ENCODE measurements at places on chromosomes 6 and 20.
A peak's percentile ranks its signal among the peaks of the same experiment; 100 is the strongest.

- no peak for DNase-seq
These were observed 261.6 kb upstream of the TBX18 start for GRCh38 chr6:85026021-85026420.

- DNase-seq = no peak
These were observed 125.9 kb downstream of the COL9A1 start for GRCh38 chr6:70176842-70177550.

- no peak for DNase-seq
These were observed 50.2 kb downstream of the ELOVL2 start for GRCh38 chr6:10993896-10994295.

DNA sequence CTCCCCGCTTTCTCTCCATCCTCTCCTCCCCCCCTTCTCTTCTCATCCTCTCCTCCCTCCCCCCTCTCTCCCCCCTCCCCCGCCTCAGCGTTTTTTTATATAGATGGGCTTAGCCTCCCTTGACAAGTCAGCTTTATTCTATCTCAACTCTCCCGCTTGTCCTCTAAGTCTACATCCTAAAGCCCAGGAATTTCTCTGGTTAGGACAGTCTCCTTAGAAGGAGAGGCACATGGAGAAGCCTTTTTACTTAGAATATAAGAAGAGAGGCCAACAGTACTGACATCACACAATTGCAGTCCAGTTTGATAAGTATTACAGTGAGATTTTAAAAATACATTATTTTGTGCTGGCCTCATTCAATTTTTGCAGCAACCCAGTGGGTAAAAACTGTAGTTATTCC, 83.5 kb downstream of the LYRM2 start:
- DNase-seq = no peak

GRCh38 chr6:17455919-17456318, 62.5 kb downstream of the CAP2 start:
- DNase-seq = no peak

DNA sequence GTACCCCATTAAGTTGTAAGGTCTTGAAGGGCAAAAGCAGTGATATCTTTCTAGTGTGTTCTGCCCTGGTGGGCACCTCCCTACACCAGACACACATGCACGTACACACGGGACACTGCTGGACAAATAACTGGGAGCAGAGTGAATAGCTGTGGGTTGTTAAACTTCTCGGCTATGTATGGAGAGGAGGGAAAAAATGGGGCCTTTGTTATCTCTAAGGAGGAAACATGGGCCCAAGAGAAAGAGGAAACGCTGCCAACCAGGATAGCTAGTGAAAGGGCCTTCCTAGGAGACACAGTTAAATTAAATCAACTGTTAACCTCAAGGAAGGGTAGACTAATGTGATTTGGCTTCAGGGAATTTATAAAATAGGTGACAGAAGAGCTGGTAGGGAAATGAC, 169.7 kb downstream of the MYLK4 start:
- no peak for DNase-seq

GRCh38 chr6:140533526-140533925, 1159.1 kb upstream of the CITED2 start:
- DNase-seq = no peak

GRCh38 chr20:37958856-37959520, 56.1 kb downstream of the VSTM2L start:
- DNase-seq = no peak

GRCh38 chr6:24961852-24962251, 26.1 kb upstream of the RIPOR2 start:
- no peak for DNase-seq

- no peak for DNase-seq
These were observed 399.8 kb upstream of the MAN1A1 start for GRCh38 chr6:119749335-119749734.

- no peak for DNase-seq
These were observed 37.2 kb upstream of the TFB1M start for GRCh38 chr6:155351273-155352129.

- DNase-seq = no peak
These were observed 111.9 kb downstream of the DNAH8 start for GRCh38 chr6:38827024-38827423.

DNA sequence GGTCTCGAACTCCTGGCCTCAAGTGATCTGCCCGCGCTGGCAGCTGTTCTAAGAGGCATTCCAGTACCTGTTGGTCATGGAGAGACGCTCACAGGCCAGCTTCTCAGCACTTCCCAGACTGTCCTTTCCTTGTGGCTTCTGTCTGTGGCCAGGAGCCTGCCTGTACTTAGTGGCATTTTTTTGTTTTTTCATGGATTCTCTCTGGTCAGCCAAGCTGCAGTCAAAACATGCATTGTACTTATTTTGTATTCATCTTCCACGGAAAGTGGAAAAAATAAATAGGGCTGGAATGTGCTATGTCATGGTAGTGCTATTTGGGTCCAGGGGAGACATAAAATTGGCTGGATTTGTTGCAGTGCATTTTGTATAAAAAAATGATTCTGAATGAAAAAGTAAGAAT, 29.1 kb downstream of the ZDHHC14 start:
- no peak for DNase-seq

GRCh38 chr6:168640768-168641167, 199.8 kb downstream of the SMOC2 start:
- DNase-seq = no peak

GRCh38 chr6:64990652-64991304, 716.2 kb downstream of the EYS start:
- no peak for DNase-seq

- no peak for DNase-seq
These were observed 29.7 kb upstream of the PI16 start for GRCh38 chr6:36924778-36925374.

DNA sequence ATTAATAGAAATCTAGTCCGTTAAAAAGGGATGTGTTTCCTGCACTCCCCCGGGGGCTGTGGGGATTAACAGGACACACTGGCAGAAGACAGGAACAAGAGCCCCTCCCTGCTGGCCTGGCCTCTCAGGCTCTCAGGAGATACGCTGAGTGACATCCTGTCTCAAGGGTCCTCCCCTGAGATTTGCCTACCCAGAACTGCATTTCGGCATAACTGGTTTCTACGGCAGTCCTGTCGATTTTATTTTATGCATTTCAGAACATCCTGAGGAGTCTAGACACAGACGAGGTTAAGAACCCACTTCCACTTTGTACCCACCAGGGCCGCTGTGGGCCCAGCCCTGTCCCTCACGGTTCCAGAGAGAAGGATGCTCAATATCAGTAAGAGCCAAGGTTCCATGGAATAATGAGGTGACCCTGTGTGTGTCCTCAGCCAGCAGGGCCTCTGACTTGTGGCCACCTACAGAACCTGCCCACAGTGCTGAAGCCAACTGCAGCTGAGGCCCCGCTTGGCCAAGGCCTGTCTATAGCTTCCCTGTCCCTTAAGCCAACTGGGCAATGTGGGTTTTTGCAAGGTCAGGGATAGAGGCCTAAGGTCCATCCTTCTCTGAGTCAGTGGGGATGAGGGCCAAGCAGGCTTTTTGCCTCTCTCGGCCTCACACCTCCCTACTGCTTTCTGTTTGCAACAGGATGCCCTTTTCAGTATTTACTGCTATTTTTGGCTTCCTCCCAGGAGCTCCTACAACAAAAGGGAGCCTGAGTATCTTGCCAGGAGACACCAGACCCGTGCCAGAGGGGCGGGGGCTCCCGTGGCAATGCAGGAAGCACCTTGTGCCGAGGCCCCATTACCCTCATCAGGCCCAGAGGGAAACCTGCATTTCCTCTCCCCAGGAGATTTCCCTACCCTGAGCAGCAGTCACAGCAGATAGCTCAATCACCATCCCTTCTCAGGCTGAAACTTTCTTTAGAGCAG, 14.7 kb downstream of the UQCC2 start:
- peak; percentile 70 for DNase-seq

- DNase-seq = no peak
These were observed 11.3 kb downstream of the NT5E start for GRCh38 chr6:85460921-85461797.

- DNase-seq = no peak
These were observed 4.6 kb upstream of the SOX18 start for GRCh38 chr20:64053841-64054661.

DNA sequence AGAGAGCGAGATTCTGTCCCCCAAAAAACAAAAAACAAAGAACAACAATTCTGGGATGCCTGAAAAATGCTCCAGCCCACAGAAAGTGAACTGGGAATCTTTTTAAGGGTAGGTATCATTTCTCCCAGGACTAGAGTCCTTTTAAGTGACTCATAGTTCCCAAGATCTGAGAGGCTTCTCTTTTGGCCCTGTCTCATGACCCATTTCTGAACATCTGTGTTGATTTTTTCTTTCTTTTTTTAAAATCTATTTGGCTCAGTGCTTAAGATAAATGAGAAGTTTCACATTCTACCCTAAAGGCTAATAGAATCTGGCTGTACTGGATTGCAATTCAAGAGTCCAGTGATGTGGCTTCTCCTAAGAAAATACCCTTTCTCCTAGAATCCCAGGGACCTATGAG, 217.6 kb upstream of the FOXQ1 start:
- no peak for DNase-seq

GRCh38 chr6:35852994-35853393, 47.8 kb downstream of the LHFPL5 start:
- DNase-seq = no peak

- no peak for DNase-seq
These were observed 26.2 kb upstream of the OPRM1 start for GRCh38 chr6:154012852-154013251.

DNA sequence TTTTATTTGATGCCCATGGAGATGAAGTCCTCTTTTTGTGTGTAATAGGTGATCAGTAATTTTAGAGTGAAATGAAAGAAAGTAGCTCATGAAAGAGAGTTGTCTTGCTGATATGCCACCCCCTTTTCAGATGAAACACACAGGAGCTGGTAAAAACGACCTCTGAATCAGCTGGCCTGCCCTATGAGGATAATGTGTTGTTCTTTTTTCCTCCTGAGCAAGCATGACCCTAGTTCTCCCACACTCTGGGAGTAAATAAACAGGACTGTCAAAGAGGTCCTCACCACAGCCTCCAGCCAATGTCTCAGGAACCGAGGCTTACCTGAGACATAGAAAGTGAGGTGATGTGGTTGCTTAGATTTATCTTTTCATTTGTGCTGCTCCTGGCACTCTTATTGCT, 29.5 kb downstream of the GPX5 start:
- DNase-seq = no peak

- DNase-seq = no peak
These were observed 12.2 kb downstream of the BAK1 start for GRCh38 chr6:33567836-33568235.

- no peak for DNase-seq
These were observed 78.8 kb upstream of the ARID1B start for GRCh38 chr6:156698239-156699016.

DNA sequence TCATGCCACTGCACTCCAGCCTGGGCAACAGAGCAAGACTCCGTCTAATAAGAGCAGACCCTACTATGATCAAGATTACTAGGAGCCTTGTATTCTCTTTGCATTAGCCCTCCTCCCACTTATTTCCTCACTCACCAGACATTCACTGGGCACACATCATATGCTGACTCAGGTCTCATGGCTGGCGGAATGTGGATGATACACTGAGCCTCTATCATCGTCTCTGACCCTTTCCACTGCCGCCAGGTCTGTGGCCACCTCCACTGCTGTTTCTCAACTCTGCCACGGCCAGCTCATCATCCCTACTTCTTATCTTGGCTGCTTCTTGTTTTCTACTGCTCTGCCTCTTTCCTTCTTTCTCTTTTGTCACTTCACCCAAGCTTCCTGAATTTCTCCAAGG, 161.0 kb downstream of the BACH2 start:
- DNase-seq = no peak

Measured in suprapubic skin (tissue), 4 donors.